Mesenchymal stem cell (in vitro differentiated cells and primary cell): ENCODE measurements at places on chromosomes 13 and 19.
A peak's percentile ranks its signal among the peaks of the same experiment; 100 is the strongest.

GRCh38 chr13:106796280-106797047 is 228.5 kb upstream of the ARGLU1 start:
- peak; percentile 4 for DNase-seq

- DNase-seq, result no peak
Observed at GRCh38 chr13:99162567-99163361, 37.9 kb upstream of the UBAC2 start.

GRCh38 chr19:19578252-19578651 is 40.2 kb downstream of the CILP2 start:
- DNase-seq, result no peak

- no peak for DNase-seq
Observed at GRCh38 chr19:13043285-13043684, 48.0 kb downstream of the NFIX start.

- DNase-seq, result no peak
Observed at GRCh38 chr19:42424345-42424707, 2.9 kb downstream of the LIPE start.

GRCh38 chr13:46342538-46342937 is 44.5 kb downstream of the RUBCNL start:
- no peak for DNase-seq

- no peak for DNase-seq
Observed at GRCh38 chr19:51114087-51114729, 6.0 kb upstream of the CTU1 start.

GRCh38 chr13:105519771-105520170 is 1015.7 kb downstream of the EFNB2 start:
- no peak for DNase-seq

GRCh38 chr13:93318534-93319254 is 92.1 kb downstream of the GPC6 start:
- DNase-seq, result peak; percentile 39

GRCh38 chr13:100045355-100045754 is 43.5 kb upstream of the PCCA start:
- DNase-seq, result no peak

DNA sequence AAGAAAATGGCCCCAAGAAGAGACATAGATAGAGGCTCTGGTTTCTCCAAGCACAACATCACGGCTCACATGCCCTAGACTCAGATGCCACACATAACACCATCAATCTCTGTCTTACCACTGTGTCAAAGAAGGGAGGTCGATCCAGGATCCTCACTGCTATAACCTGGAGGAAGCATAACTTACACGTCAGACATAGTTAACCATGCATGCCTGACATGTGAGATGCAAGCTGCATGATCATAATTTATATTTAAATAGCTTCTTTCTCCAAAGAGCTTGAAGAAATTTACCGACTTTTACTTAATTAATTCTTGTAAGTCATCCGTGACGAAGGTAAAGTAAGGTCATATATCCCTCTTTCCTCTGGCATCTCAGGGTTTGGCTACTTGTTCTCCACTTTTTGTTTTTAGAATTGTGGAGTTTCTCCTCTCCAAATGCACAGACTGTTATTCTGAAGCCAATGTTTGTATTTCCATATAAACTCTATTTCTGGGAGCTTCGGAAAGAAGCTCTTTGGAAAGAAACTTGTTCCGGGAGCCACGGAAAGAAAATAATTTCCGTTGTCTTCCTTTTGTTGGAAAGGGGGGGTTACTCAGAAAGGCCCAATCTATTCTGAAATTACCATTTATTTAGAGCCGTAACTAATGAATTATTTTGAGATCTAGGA is 205.6 kb downstream of the LHFPL6 start:
- no peak for DNase-seq

DNA sequence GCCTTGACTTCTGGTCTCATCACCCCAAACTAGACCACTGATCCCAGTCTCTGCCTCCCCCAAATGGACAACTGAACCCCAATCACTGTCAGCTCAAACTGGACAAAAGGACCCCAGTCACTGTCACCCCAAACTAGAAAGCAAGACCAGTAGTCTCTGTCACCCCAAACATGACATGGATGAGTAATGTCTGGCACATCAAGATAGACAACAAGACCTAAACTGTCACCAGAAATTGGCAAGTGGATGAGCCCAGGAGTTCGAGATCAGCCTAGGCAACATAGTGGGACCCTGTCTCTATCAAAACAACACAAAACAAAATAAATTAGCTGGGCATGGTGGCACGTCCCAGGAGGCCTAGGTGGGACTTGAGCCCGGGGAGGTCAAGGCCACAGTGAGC is 12.0 kb downstream of the RABAC1 start:
- DNase-seq, result no peak

- no peak for DNase-seq
Observed at GRCh38 chr13:46562581-46562980, 9.6 kb downstream of the LRCH1 start.

GRCh38 chr19:16367261-16367683 is 42.6 kb downstream of the KLF2 start:
- no peak for DNase-seq

DNA sequence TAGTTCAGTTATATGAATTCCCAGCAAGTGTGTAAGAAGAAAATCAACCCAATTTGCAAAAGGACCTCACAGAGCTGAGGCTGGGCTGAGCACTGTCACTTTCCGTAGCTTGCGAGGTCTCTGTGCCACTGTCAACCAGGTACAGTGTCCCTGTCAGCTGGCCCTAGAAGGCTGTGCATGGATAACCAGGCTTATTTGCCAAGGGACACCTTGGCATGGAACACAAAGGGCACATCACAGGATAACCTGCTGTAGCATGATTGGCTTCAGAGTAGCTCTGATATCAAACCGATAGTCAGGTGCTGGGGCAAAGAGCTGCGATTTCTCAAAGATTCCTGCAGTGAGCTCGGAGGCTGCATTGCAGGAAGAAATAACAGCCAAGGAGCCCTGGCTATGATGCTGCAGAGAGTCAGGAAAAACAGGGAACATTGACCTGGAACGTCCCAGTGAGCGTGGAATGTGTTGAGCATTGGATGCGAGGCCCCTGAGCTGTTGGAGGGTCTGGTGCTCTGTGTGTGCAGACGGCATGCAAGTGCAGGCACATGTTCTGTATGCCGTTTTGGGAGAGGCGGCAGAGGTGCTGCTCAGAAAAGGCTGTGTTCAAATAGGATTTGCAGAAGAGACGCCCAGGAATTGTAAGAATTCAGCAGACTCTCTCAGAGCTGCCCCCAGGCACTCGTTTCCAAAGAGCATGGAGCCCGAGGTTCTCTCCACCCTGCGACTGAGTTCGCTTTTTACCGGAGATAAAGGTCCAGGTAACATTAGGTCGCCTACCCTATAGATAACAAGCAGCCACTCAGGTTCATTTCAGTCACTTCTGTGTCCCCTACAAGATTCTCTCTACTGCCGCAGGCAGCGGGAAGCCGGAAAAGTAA is 213.5 kb upstream of the IRS2 start:
- DNase-seq, result no peak

DNA sequence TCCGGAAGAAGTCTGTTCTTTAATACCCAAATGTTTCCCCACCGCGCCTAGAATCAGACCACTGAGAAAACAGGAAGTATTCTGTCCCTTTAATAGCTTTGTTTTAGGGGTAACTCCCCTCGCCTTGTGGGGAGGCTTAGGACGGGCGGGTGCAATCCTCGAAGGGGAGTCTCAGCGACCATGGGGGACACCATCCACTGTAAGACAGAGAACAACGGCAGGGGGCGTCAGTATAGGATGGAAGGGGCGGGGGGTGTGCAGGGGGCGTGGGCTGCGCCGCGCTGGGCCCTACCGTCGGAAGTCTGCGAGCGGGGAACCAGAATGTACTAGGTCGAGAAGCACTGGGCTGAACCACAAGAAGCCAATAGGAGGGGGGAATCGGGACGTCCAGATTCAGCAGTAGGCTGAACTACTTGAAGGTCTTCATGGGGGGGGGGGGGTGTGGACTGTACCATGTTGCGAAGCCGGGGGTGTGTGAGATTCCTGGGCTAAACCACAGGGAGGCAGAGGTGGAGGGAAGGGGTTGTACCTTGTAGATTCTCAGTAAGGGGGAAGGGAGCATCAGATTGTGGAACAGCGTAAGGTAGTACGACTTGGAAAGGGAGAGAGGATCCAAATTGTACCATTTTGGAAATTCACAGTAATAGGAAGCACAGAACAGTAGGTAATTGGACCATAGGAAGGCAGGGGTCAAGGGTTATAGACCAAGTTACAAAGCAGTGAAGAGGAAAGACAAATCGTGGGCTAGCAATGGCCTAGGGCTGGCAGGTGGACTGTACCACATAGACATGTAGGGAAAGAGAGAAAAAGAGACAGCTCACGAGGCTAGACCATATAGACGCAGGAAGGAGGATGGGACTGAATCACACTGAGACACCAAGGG is 1.0 kb upstream of the DBP start:
- DNase-seq, result peak; percentile 97

GRCh38 chr13:50415428-50415827 is 400.2 kb downstream of the KCNRG start:
- no peak for DNase-seq

GRCh38 chr13:64007339-64007738 is 2591.7 kb upstream of the PCDH20 start:
- DNase-seq, result no peak

DNA sequence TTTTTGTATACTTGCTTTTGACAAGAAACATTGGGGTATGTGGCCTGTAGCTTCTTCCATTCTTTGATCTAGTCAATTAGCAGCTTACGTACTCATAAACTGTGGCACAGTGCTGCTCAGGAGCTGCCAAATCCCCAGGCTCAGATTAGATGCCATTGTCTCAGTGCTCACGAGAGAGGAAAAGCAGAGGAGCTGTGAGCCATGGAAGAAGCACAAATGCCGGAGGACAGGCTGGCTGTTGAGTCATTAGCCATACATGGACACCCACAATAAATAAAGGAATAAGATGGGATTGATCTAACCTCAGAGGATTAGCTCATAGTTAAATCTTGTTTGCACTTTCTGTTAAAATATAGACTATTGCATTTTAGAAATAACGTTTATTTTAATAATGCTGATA is 121.7 kb downstream of the POSTN start:
- peak; percentile 70 for DNase-seq

GRCh38 chr13:106161146-106161545 is 374.3 kb downstream of the EFNB2 start:
- DNase-seq, result no peak

DNA sequence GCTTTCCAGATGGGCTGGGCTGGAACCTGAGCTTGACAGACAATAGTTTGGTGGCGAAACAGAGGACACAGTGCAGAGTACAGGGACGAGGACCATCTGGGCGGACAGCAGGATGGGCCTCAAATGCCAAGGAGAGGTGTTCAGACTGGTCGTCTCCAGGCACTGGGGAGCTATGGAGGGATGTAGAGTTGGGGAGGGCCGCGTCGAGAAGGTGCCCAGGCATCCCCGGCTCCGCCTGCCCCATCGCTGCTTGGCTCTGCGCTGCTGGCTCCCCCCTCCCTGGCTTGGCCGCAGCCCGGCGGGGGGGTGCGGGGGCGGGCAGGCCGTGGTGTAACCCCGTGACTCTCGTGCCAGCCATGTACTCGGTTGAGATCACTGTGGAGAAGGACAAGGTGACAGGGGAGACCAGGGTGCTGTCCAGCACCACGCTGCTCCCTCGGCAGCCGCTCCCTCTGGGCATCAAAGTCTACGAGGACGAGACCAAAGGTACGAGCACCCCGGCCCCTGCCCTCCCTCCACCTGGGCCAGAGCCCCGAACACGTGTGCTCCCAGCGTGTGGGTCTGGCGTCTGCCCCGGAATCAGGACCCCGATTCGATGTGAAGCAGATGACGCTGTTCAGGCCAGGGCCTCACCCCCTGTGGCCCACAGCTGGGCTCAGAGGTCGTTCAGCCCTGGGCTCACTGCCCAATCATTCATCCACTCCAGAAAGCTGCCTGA is 10.8 kb upstream of the MISP start:
- no peak for DNase-seq

DNA sequence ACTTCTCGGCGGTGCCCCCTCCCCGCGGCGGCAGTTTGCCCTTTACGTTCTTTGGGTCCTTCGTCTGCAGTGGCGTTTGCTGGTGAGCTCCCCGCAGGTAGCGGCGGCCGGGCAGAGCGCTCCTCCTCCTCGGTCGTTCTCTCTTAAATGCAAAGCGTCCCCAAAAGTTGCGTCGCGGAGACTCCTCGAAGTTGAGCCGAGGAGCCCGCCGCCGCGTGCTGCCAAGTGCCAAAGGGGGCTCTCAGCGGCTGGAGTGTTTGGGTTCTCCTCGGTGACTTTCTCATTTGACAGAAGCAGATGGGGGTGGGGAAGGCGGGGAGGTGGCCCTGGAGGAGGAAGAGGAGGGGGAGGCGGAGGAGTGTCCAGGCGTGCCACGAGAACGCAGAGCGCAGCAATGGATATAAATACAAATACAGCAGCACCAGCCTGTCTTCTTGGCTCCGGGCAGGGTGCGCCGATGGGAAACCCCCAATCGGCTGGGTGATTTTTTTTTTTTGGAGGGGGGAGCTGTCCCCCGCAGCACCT is at the start of gene SOX21:
Gene SOX21, minus strand, starts transcription at position 259 of the 525 bp plus-strand sequence. CDS start 496 bp downstream, outside the sequence.
- DNase-seq, result no peak

DNA sequence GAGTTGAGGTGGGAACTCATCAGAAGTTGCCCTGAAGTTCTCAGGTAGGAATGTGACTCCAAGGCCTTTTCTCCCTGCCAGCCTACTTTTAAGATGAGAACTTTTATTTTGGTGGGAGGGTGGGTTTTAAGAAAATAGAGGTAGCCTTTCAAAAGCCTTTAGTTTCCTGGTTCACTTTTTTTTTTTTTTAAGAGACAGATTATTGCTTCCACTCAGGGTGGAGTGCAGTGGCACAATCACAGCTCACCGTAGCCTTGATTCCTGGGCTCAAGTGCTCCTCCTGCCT is 3.0 kb downstream of the C19orf67 start:
- no peak for DNase-seq

- DNase-seq, result no peak
Observed at GRCh38 chr19:43618921-43619261, 538 bp downstream of the ZNF428 start.

GRCh38 chr13:23462815-23463559 is 29.5 kb upstream of the SACS start:
- DNase-seq, result no peak

GRCh38 chr19:15249528-15249874 is 17.3 kb upstream of the EPHX3 start:
- no peak for DNase-seq

DNA sequence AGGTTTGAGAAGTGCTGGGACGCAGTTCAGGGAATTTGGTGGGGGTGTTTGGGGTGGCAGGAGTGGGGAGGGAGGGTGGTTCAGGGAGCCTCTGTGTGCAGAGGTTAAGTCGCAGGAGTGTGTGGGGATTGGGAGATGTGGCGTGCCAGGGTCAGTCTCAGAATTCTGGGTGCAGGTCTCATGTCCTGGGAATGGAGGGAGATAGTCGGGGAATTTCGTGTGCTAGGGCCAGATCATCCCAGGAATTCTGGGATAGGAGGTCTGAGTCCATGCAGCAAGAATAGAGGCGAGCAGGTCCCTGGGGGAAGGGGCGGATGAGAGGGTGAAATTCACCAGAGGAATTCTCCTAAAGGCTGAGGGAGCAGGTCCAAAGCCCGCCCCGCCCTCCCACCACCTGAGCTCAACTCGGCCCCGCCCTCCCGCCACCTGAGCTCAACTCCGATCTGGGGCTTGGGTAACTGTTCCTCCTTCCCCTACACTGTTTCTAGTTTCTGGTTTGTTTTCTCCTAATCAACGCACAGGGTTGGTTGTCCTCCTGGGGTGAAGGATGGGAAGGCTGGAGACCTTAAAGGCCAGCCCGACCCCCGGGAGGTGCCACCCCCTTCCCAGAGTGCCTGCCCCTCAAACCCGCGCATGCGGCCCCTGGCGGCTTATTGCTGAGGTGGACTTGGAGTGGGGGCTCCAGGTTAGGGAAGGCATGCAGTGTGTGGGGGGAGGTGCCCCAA is 15.2 kb downstream of the KCNC3 start:
- no peak for DNase-seq

- no peak for DNase-seq
Observed at GRCh38 chr19:15241259-15241910, 9.1 kb upstream of the EPHX3 start.
